ENCODE measurements at places on chromosomes 7 and 10. TPM values are rescaled to one million over a fixed set of nuclear protein-coding genes. Genes with fewer than 3 reads are reported as not detected.
A peak's percentile ranks its signal among the peaks of the same experiment; 100 is the strongest.

GRCh38 chr7:68306692-68307107 lies 1291.6 kb upstream of the AUTS2 start:
- H3K4me3 ChIP-seq, result no peak overlapping the region
- H3K27ac ChIP-seq, result no peak overlapping the region
- H3K4me1 ChIP-seq, result no peaks in the 10 kb centered on the region
- no peaks in the 10 kb centered on the region for H3K36me3 ChIP-seq
- DNase-seq, result no peak

Gene KCP
- 1.2 TPM for total RNA-seq

Gene PARG
- total RNA-seq, result 23.6 TPM

- H3K4me1 ChIP-seq, result peaks cover 13% of the 10 kb centered on the region
- no peaks in the 10 kb centered on the region for H3K27me3 ChIP-seq
- DNase-seq, result no peak
- no peaks in the 10 kb centered on the region for H3K36me3 ChIP-seq
Observed at GRCh38 chr10:44809647-44810046, 101.5 kb upstream of the TMEM72 start.

Gene TMEM184A
- 129 TPM for total RNA-seq

DNA sequence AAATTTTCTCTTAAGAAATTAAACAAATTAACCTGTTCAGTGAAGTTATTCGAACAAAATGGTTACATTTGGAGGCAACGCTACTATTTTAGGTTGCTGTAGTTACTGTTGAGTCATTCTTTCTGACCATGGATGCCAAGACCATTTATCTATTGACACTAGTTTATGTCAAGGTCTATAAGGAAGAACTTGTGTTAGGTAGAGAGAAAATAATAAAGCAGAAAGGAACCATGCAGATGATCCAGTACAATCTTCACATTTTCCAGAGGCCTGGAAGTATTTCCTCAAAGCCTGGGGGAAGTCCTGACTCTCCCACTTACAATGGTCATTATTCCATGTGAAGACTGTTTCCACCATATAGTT lies 608.0 kb upstream of the GALNT17 start:
- DNase-seq, result no peak
- H3K36me3 ChIP-seq, result no peaks in the 10 kb centered on the region
- no peaks in the 10 kb centered on the region for H3K4me1 ChIP-seq
- no peak overlapping the region for H3K27ac ChIP-seq
- H3K4me3 ChIP-seq, result no peak overlapping the region

DNA sequence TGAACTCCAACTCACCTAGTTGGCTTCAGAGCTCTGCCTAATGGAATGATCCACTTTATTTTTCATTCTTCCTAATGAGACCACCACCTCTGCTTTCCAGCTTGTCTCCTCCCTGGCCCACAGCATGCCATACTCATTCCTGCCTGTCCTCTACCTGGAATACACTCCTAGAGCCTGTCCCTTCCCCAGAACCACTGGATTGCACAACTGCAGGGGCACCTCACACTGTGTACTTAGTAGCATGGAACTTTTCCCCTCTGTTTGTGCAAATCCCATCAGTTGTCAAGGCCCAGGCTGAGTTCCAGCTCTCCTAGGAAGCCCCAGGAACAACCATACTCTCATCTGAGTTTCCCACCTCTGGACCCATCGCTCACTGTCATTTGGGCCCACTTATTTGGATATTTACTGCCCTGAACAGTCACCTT lies 15.6 kb downstream of the ALDH18A1 start:
- DNase-seq, result no peak
- H3K27ac ChIP-seq, result no peak overlapping the region
- no peak overlapping the region for H3K4me3 ChIP-seq
- no peaks in the 10 kb centered on the region for H3K27me3 ChIP-seq
- H3K4me1 ChIP-seq, result no peaks in the 10 kb centered on the region
- peaks cover 44% of the 10 kb centered on the region for H3K36me3 ChIP-seq

GRCh38 chr7:6691609-6692106 lies 15.1 kb downstream of the ZNF12 start:
- H3K4me3 ChIP-seq, result peak overlapping the region; percentile 15
- H3K4me1 ChIP-seq, result no peaks in the 10 kb centered on the region
- H3K27ac ChIP-seq, result no peak overlapping the region

DNA sequence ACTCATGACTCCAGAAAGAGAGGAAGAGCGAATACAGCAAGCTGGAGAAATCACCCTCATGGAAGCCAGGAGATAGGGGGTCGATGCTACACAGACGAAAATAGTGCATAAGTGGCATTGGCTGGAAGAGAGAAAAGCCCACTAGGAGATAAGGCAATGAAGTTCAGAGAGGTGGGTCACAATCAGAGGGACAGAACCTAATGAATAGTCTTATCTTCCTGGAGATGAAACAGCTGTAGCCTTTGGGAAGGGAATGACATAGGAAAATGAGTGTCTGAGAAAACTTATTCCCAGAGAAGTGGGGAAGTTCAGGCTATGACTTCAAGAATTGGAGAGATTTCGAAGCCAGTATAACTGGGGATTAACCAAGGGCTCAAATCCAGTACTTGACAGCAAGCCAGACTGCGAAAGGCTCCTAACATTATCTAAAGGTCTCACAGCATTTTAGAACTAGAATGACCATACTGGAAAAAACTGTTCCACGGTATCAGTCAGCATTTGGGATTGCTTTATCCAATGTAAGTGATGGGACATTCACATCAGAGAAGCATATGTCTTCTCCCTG lies 211.1 kb downstream of the ZNF365 start:
- peaks cover 15% of the 10 kb centered on the region for H3K4me1 ChIP-seq
- no peak overlapping the region for H3K4me3 ChIP-seq
- no peaks in the 10 kb centered on the region for H3K27me3 ChIP-seq
- no peak overlapping the region for H3K27ac ChIP-seq
- no peak for DNase-seq
- no peaks in the 10 kb centered on the region for H3K36me3 ChIP-seq

DNA sequence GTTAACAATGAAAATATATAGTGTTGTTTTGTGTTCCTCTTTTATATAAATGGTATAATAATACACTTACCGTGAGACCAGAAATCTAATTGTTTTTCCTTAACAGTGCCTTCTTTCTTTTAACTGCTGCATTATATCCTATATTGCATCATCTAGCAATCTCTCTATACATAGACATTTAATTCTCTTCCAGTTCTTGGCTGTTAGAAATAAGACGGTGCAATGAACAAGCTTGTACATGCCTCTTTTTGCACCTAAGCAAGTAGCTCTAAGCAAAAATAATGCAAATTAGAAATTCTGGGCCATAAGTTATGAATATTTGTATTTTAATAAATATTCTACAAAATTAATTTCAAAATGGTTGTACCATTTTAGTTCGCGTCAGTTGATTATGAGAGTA lies 55.9 kb upstream of the AHR start:
- H3K27ac ChIP-seq, result no peak overlapping the region
- no peaks in the 10 kb centered on the region for H3K4me1 ChIP-seq
- H3K27me3 ChIP-seq, result no peaks in the 10 kb centered on the region
- DNase-seq, result no peak

Gene GNGT1
- total RNA-seq, result not detected

Gene TRPV6
- total RNA-seq, result 7.9 TPM

Measured in vagina (tissue), 2 donors.